ENCODE measurements at places on chromosomes 11 and 22.

GRCh38 chr11:14110629-14111028 is 148.1 kb downstream of the SPON1 start:
- ATAC-seq: no peak

GRCh38 chr11:27291954-27292636 is 70.9 kb downstream of the CCDC34 start:
- ATAC-seq: no peak

DNA sequence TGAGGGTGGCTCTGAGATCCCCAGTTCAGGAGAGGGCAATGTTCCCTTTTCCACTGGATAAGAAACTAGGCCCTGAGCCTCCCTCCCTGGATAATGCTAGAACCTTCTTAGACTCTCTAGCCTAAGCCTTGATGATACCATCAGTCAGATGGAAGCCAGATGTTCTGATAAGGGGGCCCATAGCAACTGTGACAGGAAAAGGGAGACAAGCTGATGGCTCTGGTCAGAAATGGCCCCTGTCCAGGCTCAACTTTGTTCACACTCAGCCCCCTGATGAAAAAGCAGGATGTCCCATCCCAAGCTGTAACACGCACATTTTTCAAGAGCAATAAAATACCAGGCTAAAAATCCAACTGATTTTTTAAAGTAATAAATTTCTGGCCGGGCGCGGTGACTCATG is 7.2 kb upstream of the OAF start:
- ATAC-seq: no peak

DNA sequence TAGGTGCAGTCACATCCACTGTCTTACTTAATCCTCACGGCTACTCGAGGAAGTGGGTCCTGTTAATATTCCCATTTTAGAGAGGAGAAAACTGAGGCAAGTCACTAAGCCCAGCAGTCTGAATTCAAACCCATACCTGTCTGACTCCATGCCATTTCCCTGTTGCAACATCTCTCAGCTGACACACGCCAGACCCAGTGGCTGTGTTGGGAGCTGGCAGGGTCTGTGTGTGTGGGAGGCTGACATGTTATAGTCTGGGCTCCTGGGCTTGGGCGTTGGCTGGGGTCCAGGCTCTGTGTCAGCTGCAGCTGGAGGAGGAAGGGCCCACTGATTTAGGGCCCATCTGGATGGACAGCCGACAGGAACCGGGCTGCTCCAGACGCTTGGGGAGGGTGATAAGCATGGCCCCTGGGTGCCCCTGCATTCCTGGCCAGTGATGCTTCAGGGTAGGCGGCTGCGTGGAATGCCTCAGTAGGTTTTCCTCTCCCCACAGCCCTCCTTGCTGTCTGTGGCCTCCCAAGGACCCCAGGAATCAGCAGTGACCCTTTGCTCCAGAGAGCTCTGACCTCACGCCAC is 562.5 kb downstream of the MN1 start:
- no peak for ATAC-seq

- peak; percentile 58 for ATAC-seq
These were observed 26.2 kb upstream of the TPBGL start for GRCh38 chr11:75214411-75214821.

- ATAC-seq: no peak
These were observed 75.1 kb upstream of the LUZP2 start for GRCh38 chr11:24421766-24422165.

DNA sequence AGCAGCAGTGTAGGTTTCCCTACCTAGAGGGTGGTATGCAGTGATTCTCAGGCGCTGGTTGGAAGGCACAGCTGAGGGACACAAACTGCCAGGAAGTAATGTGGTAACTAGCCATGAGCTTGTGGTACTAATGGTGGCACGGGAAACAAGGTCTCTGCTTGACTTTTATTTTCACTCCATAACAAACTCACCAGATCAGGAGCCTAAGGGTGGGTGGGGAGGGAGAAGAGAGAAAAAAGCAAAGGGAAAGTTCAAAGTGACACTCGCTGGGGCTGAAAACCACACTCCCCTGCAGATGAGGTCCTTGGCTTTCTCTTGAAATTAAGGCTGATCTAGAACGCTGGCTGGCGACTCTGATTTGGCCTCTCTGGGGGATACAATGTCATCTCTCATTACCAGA is 22.0 kb downstream of the TRAF6 start:
- no peak for ATAC-seq

DNA sequence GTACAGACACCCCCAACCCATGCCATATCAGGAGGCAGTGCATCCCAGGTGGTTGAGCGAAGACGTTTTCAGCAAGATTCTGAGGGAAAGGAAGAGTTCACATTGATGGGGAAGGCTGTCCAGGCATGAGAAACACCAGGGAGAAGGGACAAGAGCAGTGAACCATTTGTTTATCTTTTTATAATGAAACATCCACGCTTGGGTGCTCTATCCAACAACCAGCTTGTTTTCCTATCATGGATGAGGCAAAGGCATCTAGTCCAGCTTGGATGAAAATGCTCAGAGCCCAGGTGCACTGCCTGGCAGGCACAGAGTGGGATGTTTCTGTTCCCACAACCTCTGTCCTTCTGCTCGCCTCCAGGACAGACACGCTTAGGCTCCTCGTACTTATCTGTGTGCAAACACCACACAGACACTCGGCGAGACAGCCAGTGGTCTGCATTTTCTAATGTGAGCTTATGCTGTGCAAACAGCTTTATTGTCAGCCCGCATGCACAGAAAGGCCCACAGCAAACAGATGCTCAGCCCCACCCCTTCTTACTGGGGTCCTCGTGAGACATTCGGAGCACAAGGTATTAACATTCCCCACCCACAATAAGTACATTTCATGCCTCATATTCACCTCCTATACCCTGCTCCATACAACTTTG is 45.4 kb upstream of the NTM start:
- ATAC-seq: no peak

- no peak for ATAC-seq
These were observed 573.4 kb upstream of the RAG2 start for GRCh38 chr11:37171451-37171850.

DNA sequence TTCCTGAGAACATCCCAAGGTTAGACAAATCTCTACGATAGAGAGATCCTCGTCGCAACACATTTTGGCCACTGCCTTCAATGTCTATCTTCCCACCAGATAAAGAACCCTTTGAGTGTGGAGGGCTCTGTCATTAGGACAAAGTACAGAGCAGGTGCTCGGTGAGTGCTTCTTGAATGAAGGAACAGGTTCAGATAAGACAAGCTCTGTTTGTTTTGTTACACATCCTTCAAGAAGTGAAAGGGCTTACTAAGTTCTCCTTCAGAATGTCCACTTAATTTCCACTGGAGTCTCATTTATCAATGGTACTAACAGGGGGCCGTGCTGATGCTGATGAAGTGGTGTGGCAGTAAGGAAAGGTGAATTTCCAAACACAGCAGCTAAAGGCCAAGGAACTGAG is 89.4 kb downstream of the SYN3 start:
- ATAC-seq: no peak

GRCh38 chr11:117829369-117829725 is 4.8 kb upstream of the FXYD2 start:
- no peak for ATAC-seq

DNA sequence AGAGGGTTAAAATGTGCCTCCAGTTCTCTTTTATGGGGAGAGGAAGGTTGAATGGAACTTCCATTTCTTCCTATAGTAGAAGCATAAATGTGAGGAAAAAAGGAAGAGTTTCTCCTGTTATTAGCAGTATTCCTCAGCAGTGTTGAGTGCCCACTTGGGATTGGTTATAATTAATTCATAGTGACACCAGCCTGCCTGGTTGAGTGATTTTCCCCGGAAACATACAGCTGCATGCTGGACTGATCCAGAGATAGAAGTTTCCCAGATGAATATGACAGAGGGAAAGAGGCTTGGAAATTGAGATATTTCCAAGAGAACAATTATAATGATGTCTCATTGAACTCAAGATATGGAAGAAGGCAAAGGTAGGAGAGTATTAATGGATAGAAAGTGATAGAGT is 28.3 kb downstream of the RAB39A start:
- no peak for ATAC-seq

DNA sequence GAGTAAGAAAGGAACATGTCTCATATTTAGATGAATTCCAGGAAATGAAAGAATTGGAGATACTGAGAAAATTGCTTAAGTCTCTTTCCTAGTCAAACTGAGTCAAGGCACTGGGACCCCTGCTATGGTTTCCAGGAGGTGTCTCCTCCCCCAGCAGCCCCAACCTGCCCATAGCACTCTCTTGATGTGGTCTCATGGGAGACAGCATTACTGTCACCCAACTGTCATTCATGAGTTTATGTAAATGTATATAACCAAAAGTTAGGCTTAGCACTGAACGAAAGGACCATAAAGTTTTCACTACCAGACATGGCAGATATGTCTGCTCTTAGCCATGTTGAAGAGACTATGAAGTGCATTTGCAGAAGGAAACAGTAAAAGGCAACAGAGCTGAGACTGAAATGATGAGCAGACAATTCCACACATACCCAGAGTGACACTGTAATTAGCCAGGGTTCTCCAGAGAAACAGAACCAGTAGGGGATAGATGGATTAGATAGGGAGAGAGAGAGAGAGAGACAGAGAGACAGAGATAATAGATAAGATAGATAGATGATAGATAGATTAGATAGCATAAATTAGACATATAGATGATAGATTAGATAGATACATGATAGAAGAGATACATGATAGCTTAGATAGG is 328.1 kb downstream of the BRD1 start:
- ATAC-seq: peak; percentile 74

DNA sequence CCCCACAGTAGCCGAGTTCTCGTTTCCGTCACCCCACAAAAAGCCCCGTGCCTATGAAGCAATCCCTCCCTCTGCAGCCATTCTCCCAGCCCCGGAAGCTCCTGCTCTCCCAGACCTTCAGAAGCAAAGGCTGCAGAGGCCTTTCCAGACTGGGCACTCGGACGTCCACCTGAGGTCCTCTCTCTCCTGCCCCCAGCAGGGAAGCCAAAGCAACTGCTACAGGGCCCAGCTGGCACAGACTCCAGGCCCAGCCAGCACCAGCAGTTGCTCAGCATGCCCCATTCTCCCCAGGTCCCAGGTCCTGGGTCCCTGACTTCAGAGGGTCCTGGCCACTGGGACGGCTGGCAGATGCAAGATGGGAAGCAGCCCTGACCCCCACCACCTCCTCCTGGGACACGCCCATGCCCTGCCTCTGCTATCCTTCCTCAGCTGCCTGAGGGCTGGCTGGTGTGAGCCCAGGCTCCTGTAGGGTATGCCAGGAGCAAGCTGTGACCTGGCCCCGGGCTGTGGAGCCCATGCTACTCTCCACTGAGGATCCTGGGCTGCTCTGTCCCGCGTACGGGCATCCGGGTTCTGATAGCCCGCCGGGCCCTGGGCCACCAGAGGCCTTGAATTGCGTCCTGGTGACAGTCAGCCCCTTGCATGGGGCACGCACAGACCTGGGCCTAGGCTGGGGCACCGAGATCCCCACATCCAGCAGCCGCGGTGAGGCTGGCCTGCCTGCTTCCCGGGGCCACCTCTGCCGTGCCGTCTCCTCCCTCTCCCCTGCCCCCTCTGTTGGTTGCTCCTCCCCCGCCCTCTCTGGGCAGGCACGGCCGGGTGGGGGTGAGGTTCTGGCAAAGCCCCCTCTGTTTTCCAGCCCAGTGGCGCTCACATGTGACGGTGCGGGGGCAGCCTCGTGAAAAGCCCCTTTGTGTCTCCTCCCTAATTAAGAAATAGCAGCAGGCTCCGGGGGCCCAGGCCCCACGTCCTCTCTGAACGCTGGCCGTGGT is 1310.3 kb downstream of the BRD1 start:
- no peak for ATAC-seq

DNA sequence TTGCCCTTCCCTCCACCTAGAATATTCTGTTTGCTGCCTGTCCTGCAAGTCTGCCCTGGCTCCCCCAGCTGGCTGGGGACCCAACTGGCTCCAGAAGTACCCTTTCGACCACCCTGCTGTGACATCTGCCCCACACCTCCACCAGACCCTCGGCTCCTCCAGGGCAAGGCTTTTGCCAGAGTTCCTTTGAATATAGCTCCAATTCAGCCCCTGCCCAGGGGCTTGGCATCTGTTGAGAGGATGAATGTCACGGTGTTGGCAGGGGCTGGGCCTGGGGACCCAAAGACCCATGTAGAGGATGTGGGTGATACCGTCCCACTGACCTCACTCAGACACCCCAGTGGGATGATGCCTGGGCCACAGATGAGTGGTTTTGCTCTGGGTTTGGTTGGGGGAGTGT is 4.0 kb downstream of the NLRP6 start:
- ATAC-seq: no peak

GRCh38 chr22:39253435-39254070 is 8.8 kb upstream of the PDGFB start:
- ATAC-seq: peak; percentile 87

DNA sequence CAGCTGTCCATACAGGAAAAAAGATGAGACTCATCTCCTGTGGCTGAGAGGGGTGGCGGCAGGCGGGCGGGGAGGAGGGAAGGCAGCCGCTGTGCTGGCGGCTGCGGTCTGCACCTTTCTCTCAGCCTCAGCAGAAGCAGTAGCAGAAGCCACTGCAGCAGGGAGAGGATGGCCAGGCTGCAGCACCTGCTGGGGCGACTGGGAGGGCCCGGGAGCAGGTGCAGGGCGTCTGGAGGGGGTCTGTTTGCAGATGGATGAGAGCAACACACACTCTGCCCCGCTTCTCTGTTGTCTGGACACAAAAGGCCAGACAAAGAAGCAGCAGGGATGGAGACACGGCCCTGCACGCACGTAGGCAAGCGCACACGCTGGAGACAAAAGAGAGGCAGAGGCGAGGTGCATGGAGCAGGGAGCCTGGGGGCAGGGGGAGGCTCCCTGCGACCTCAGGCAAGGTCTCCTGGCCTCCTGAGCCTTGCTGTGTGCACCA is 9.3 kb upstream of the MIAT start:
- ATAC-seq: no peak

DNA sequence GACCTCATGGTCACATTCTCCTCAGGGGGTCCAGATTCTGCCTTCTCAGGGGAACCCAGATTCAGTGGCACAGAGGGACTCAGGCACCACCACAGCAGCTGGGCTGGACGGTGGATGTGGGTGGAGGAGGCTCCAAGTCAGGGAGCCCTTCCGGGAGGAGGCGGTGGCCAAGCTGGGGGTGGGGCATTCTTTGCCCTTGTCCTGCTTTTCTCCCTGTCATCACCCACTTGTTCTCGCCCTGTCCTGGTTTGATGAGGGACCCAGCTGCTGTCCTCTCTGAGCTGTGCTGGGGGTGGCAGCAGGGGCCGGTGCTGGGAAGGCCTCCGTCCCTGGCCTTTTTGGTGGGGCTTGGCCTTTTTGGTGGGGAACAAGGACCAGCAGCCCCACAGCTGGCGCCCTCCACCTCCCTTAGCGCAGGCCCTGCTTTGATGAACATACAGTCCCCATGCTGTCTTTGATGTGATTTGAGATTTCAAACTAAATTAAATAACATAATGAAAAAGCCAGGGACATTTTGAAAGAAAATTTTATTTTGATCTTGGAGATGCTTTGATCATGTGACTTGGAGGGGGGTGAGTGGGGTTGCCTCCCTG is 1168.2 kb downstream of the BRD1 start:
- ATAC-seq: no peak

DNA sequence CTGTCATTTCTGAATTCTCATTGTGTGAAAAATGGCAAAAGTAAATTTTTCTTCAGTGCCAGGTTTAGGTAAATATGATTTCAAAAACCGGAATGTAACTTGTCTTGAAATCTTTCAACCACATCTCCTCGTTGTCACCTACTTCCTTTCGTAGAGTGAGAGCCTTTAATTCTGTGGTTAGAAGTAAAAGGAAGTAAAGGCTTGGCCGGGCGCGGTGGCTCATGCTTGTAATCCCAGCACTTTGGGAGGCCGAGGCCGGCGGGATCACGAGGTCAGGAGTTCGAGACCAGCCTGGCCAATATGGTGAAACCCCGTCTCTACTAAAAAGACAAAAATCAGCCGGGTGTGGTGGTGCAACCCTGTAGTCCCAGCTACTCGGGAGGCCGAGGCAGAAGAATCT is 29.8 kb downstream of the SGSM3 start:
- ATAC-seq: no peak

- no peak for ATAC-seq
These were observed 133.9 kb downstream of the SLC1A2 start for GRCh38 chr11:35285471-35285870.

Data from activated CD4-positive, CD25-positive, alpha-beta regulatory T cell treated with anti-CD3 and anti-CD28 coated beads, Interleukin-2, amount 50 U/mL, for 24 hours (primary cell).